ENCODE measurements at places on chromosomes 3 and 15. TPM values are rescaled to one million over a fixed set of nuclear protein-coding genes. Genes with fewer than 3 reads are reported as not detected.

The CHRNA7 gene
- 0.92 TPM for total RNA-seq

DNA sequence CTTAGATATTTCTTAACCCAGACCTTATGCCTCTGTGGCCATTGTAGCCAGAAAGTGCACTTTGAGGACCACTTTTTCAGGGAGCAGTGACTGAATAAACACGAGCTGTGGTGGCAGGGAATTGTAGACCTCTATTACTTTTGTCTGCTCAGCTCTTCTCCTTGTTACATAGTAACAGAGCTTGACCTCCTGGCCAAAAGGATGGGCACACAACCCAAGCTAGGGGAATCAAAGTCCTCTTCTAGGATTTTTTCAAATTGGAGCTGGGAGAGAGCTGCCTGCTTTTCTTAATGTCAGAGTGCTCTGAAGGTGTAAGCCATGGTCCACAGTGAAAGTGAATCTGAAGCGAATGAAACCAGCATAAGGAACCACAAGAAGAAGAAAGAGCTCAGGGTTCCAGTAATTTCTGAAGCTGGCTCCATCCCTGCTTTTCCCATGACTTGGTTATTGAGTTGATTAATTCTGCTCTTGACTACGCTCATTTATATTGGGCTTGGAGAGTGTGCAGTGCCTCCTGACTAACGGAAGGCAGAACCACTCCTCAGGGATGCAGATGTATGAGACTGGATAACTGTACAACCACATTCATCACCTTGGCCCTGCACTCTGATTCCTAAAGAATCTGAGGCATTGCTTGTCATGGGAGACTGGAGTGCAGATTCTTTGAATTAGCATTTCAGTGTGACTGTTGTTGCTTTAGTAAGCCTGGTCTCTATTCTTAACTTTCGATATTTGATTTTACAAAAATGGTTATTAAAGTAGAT is 60.9 kb downstream of the TLNRD1 start:
- DNase-seq = no peak
- no peaks in the 10 kb centered on the region for H3K36me3 ChIP-seq
- no peak overlapping the region for H3K27ac ChIP-seq
- no peaks in the 10 kb centered on the region for H3K27me3 ChIP-seq
- H3K4me3 ChIP-seq = no peak overlapping the region

- DNase-seq = no peak
- H3K27me3 ChIP-seq = no peaks in the 10 kb centered on the region
- no peaks in the 10 kb centered on the region for H3K4me1 ChIP-seq
- H3K4me3 ChIP-seq = no peak overlapping the region
- no peak overlapping the region for H3K27ac ChIP-seq
Observed at GRCh38 chr15:22902046-22902445, 63.6 kb downstream of the NIPA2 start.

- H3K27ac ChIP-seq = peak overlapping the region; percentile 95
- peak overlapping the region; percentile 73 for H3K4me3 ChIP-seq
- H3K27me3 ChIP-seq = no peaks in the 10 kb centered on the region
- H3K36me3 ChIP-seq = peaks cover 7% of the 10 kb centered on the region
- peaks cover 22% of the 10 kb centered on the region for H3K4me1 ChIP-seq
Observed at GRCh38 chr15:43329217-43329959, 985 bp downstream of the LCMT2 start.

The ATP11B gene
- 69.1 TPM for total RNA-seq

The FRMD5 gene
- 0.12 TPM for total RNA-seq

The CYP8B1 gene
- not detected for total RNA-seq

DNA sequence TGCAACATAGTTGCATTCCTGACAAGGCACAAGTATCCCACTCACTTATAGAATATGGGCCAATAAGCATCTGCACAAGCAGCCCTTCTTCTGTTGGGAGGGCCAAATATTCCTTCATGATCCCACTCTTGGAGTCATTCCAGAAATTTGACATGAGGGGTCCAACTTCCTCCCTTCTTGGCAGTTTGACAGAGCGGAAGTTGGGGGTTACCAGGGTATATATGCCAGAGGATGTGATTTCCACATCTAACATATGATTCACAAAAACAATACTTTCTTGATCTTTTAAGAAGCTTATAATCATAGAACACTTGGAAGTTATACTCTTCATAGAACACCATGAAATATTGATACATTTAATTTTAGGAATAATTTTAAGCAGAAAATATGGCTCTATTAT is 100.9 kb upstream of the CRBN start:
- no peaks in the 10 kb centered on the region for H3K36me3 ChIP-seq
- H3K27me3 ChIP-seq = no peaks in the 10 kb centered on the region
- no peak for DNase-seq
- H3K4me3 ChIP-seq = no peak overlapping the region

DNA sequence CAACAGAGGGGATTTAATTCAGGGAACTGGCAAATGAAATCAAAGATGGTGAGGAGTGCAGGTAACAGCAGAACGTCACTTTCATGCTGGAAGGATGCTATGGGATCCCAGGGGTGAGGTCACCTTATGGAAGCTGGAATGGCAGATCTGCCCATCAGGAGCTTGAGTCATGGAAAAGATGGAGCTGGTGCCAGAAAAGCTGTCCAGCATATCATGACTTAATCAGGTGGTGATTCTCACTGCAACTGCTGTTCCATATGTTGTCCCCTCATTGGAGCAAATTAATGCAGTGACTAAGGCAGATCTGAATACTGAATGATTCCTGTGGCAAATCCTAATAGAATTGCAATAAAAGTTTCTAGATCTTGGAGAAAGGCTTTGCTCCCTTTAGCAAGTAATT is 38.4 kb downstream of the HHLA2 start:
- no peak for DNase-seq
- no peak overlapping the region for H3K4me3 ChIP-seq
- no peak overlapping the region for H3K27ac ChIP-seq
- H3K4me1 ChIP-seq = no peaks in the 10 kb centered on the region

The MORC1 gene
- total RNA-seq = not detected

The WDR93 gene
- 1.2 TPM for total RNA-seq

The IP6K2 gene
- total RNA-seq = 56.3 TPM

The LYSMD4 gene
- 10.6 TPM for total RNA-seq

The SCN5A gene
- total RNA-seq = 0.24 TPM

The P4HTM gene
- 44.0 TPM for total RNA-seq

- no peak overlapping the region for H3K4me3 ChIP-seq
- peaks cover 21% of the 10 kb centered on the region for H3K27me3 ChIP-seq
- no peak overlapping the region for H3K27ac ChIP-seq
- no peak for DNase-seq
Observed at GRCh38 chr15:68442041-68442440, 10.1 kb upstream of the ITGA11 start.

- no peaks in the 10 kb centered on the region for H3K4me1 ChIP-seq
- no peak for DNase-seq
- H3K27ac ChIP-seq = no peak overlapping the region
- no peaks in the 10 kb centered on the region for H3K27me3 ChIP-seq
Observed at GRCh38 chr3:175222356-175222755, 363.2 kb downstream of the NAALADL2 start.

GRCh38 chr15:70049701-70050301 is 47.9 kb downstream of the TLE3 start:
- peak; percentile 28 for DNase-seq
- no peak overlapping the region for H3K4me3 ChIP-seq
- peaks cover 5% of the 10 kb centered on the region for H3K4me1 ChIP-seq
- H3K27me3 ChIP-seq = no peaks in the 10 kb centered on the region

- H3K4me3 ChIP-seq = peak overlapping the region; percentile 50
- peak; percentile 78 for DNase-seq
- no peaks in the 10 kb centered on the region for H3K27me3 ChIP-seq
- peaks cover 55% of the 10 kb centered on the region for H3K4me1 ChIP-seq
- H3K27ac ChIP-seq = peak overlapping the region; percentile 91
- H3K36me3 ChIP-seq = no peaks in the 10 kb centered on the region
Observed at GRCh38 chr3:177358091-177358976, 161.1 kb upstream of the TBL1XR1 start.

DNA sequence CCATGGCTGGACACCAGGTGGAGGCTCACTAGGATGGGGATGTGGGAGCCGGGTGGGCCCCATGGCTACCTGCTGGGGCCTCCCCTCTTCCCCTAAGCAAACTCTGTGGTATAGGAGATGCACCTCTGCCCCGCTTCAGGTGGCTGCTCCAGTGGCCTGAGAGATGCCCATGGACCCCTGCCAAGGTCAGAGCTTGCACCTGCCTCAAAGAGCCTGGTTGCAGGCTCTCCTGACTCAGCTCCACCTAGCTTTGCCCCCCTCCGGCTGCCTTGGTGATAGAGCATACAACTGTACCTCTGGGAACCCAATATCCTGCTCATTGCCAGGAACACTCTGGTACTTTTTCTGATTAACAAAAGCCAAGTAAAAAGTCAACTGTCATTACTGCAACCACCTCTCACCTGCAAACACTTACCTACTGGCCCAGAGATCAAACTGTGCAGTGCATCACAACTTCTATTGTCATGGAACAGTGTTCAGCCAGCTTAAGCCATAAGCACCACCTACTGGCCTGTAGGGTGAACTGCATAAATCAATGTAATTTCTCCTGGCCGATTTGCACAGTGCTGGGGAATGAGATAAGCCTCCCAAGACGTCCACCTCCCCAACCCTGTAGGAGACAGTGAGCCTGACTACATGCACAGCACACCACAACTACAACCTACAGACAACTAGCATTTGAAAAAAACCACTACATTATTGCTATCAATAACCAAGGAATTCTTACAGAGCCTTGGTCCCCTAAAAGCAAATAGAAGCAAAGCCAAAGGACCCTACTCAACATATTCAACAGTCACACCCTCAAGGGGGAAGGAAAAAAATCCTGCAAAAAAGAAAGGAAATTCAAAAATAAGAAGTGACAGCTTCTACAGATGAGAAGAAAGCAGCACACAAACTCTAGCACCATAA is 352.4 kb upstream of the ARHGEF26 start:
- no peak overlapping the region for H3K4me3 ChIP-seq
- H3K27me3 ChIP-seq = no peaks in the 10 kb centered on the region
- H3K4me1 ChIP-seq = no peaks in the 10 kb centered on the region
- no peak overlapping the region for H3K27ac ChIP-seq
- DNase-seq = no peak

GRCh38 chr3:56688191-56688590 is 5.1 kb upstream of the TASOR start:
- H3K27ac ChIP-seq = no peak overlapping the region
- no peaks in the 10 kb centered on the region for H3K36me3 ChIP-seq
- H3K4me3 ChIP-seq = no peak overlapping the region
- H3K4me1 ChIP-seq = no peaks in the 10 kb centered on the region
- no peak for DNase-seq

DNA sequence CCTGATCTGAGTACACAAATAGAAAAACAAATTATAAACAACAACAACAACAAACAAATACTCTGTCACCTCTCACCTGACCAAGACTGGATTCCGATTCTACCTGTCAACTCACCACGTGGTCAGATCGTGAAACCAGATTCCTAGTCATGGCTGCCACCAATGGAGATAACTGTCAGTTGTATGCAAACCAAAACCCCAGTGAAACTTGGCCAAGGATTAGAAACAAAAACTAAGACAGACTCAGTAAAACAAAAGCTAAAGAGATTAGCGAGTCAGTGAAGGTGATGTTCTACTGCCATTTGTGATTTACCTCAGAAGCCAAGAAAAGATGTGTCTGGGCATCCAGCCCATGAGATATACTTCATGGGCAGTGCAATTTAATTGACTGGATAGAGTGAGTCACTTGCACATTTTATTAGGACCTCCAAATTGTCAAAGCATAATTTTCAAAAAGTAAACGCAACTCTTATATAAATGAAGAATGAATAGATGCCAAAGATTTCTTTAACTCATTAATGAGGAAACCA is 31.1 kb downstream of the PHLDB2 start:
- DNase-seq = no peak
- no peak overlapping the region for H3K27ac ChIP-seq
- H3K4me1 ChIP-seq = peaks cover 7% of the 10 kb centered on the region
- H3K36me3 ChIP-seq = peaks cover 8% of the 10 kb centered on the region

The OIP5 gene
- 0.62 TPM for total RNA-seq

GRCh38 chr3:132321304-132321703 is 4.1 kb downstream of the ACP3 start:
- H3K4me1 ChIP-seq = peaks cover 19% of the 10 kb centered on the region
- no peaks in the 10 kb centered on the region for H3K36me3 ChIP-seq
- H3K27me3 ChIP-seq = no peaks in the 10 kb centered on the region
- no peak overlapping the region for H3K27ac ChIP-seq
- DNase-seq = no peak
- no peak overlapping the region for H3K4me3 ChIP-seq

DNA sequence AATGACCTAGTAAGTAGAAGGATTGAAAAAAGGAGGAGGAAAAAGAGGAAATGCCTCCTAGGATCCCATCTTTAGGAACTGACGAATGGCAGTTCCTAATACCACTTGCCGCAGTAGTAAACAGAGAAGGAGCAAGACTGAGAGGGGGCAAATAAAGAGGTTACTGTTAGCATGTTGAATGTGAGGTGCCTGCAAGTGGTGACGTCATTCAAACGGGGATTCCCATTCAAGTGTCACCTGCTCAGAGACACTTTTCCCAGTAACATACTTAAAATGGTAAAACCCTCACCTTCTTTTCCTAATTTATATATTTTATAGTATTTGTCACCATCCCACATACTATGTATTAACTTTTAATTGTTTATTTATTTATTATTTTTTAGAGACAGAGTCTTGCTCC is 178.9 kb downstream of the IL5RA start:
- no peaks in the 10 kb centered on the region for H3K36me3 ChIP-seq
- DNase-seq = no peak
- no peak overlapping the region for H3K27ac ChIP-seq
- no peak overlapping the region for H3K4me3 ChIP-seq

DNA sequence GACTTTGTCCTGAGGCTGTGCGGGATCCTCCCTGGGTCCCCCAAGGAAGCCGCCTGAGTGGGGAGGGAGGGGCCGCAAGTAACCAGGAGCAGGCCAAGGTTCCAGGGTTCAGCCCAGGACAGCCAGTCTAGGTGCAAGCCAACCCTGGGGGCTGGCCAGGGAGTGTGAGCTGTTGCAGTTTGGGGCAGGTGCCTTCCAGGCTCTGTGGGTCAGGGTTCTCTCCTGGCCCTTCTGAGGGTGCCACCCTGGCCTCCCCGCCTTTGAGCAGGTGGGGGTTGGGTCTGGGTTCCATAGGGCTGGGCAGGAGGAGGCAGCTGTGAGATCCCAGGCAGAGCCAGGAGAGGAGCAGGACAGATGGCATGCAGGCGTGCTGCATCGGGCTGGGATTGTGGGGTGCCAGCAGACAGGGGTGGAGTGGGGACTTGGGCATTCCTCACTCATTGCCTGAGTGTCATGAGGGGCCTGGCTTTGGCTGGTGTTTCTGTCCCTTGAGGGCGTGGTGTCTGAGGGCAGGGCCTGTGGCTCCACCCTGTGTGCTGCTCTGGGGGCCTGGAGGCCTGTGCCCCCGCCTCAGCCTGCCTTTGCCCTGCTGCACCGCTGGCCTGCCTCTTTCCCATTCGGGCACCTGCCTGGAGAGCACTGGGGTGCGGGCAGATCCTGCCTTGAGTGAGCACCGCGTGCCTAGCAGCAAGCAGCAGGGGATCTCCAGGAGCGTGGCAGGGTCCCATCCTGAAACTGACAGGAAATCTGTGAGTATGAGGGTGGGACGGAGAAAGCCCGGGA is 18.4 kb downstream of the KLF13 start:
- peak overlapping the region; percentile 88 for H3K27ac ChIP-seq
- peak overlapping the region; percentile 44 for H3K4me3 ChIP-seq
- peaks cover 28% of the 10 kb centered on the region for H3K36me3 ChIP-seq
- peaks cover 100% of the 10 kb centered on the region for H3K4me1 ChIP-seq
- H3K27me3 ChIP-seq = no peaks in the 10 kb centered on the region

GRCh38 chr3:851098-851790 is 241.6 kb upstream of the CNTN6 start:
- no peak overlapping the region for H3K27ac ChIP-seq
- H3K4me1 ChIP-seq = no peaks in the 10 kb centered on the region
- H3K27me3 ChIP-seq = no peaks in the 10 kb centered on the region

The MUC20 gene
- 14.3 TPM for total RNA-seq

All from lower lobe of right lung (tissue), 2 donors.